ENCODE measurements at places on chromosomes 1 and 21. TPM values are rescaled to one million over a fixed set of nuclear protein-coding genes. Genes with fewer than 3 reads are reported as not detected.

Gene CCDC27
- total RNA-seq, result not detected

Gene PCSK9
- total RNA-seq, result 20.9 TPM

Gene SEC16B
- 3.2 TPM for total RNA-seq

Gene AMY1C
- total RNA-seq, result not detected

Gene MRAP
- total RNA-seq, result not detected

Gene IBA57
- total RNA-seq, result 3.0 TPM

Gene SELL
- total RNA-seq, result 0.16 TPM

Gene FHAD1
- total RNA-seq, result 0.51 TPM

Gene IL22RA1
- under 0.01 TPM for total RNA-seq

Gene SETDB1
- 30.4 TPM for total RNA-seq

Gene PIK3C2B
- 4.8 TPM for total RNA-seq

Gene OR2M3
- not detected for total RNA-seq

Gene RGL1
- total RNA-seq, result 6.0 TPM

Data from mesangial cell (primary cell).